ENCODE measurements at places on chromosomes 13 and 19. TPM values are rescaled to one million over a fixed set of nuclear protein-coding genes. Genes with fewer than 3 reads are reported as not detected.

ZNF296 gene
- total RNA-seq, result 0.75 TPM

ATP4B gene
- not detected for total RNA-seq

CEACAM8 gene
- not detected for total RNA-seq

ZNF547 gene
- total RNA-seq, result not detected

PDE4C gene
- total RNA-seq, result 3.6 TPM

CSNK1G2 gene
- 75.0 TPM for total RNA-seq

KLK1 gene
- total RNA-seq, result 150 TPM

TSHZ3 gene
- total RNA-seq, result 4.6 TPM

- no peaks in the 10 kb centered on the region for H3K4me1 ChIP-seq
- no peak for DNase-seq
- H3K27me3 ChIP-seq, result no peaks in the 10 kb centered on the region
- no peak overlapping the region for H3K4me3 ChIP-seq
Measured at GRCh38 chr19:29372921-29373797, 152.6 kb upstream of the VSTM2B start.

DNA sequence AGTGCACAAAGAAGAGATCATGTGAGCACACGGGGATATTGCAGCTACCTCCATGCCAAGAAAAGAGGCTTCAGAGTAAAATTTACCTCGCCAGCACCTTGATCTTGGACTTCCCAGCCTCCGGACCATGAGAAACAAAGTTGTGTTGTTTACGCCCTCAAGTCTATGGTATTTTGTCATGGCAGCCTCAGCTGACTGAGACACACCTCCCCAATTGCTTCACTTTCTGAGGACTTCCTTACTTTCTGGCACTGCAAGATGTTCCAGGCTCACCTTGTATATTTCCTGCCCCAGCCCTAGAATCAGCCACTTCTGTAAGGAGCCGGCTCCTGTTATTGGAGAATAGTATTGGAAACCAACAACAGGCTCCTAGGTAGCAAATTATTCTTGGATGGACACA is 6.6 kb upstream of the CEBPG start:
- peak overlapping the region; percentile 83 for H3K27ac ChIP-seq
- no peak overlapping the region for H3K4me3 ChIP-seq
- no peak for DNase-seq
- no peaks in the 10 kb centered on the region for H3K27me3 ChIP-seq

GRCh38 chr13:64992314-64992713 is 2237.8 kb downstream of the PCDH9 start:
- H3K4me1 ChIP-seq, result no peaks in the 10 kb centered on the region
- H3K27me3 ChIP-seq, result no peaks in the 10 kb centered on the region
- H3K4me3 ChIP-seq, result no peak overlapping the region
- no peaks in the 10 kb centered on the region for H3K36me3 ChIP-seq
- no peak overlapping the region for H3K27ac ChIP-seq

- H3K27me3 ChIP-seq, result no peaks in the 10 kb centered on the region
- H3K36me3 ChIP-seq, result no peaks in the 10 kb centered on the region
Measured at GRCh38 chr13:44191504-44192171, 182.0 kb upstream of the SERP2 start.

- no peaks in the 10 kb centered on the region for H3K36me3 ChIP-seq
- H3K27ac ChIP-seq, result no peak overlapping the region
- peak; percentile 73 for DNase-seq
- no peaks in the 10 kb centered on the region for H3K4me1 ChIP-seq
Measured at GRCh38 chr19:50461066-50461875, 15.0 kb upstream of the EMC10 start.

GRCh38 chr13:97505017-97505416 is 71.0 kb downstream of the RAP2A start:
- no peaks in the 10 kb centered on the region for H3K36me3 ChIP-seq
- DNase-seq, result no peak
- no peak overlapping the region for H3K4me3 ChIP-seq
- H3K4me1 ChIP-seq, result no peaks in the 10 kb centered on the region
- no peak overlapping the region for H3K27ac ChIP-seq
- no peaks in the 10 kb centered on the region for H3K27me3 ChIP-seq

GRCh38 chr13:44629465-44630183 is 53.5 kb upstream of the TSC22D1 start:
- no peaks in the 10 kb centered on the region for H3K4me1 ChIP-seq
- H3K4me3 ChIP-seq, result no peak overlapping the region
- H3K27me3 ChIP-seq, result no peaks in the 10 kb centered on the region
- DNase-seq, result no peak

GRCh38 chr19:31254180-31254551 is 95.1 kb downstream of the TSHZ3 start:
- no peak overlapping the region for H3K4me3 ChIP-seq
- H3K27ac ChIP-seq, result no peak overlapping the region
- no peaks in the 10 kb centered on the region for H3K36me3 ChIP-seq
- no peak for DNase-seq

GRCh38 chr13:68066879-68067513 is 836.9 kb upstream of the PCDH9 start:
- H3K36me3 ChIP-seq, result no peaks in the 10 kb centered on the region
- no peak overlapping the region for H3K4me3 ChIP-seq
- H3K4me1 ChIP-seq, result no peaks in the 10 kb centered on the region
- H3K27ac ChIP-seq, result no peak overlapping the region
- no peaks in the 10 kb centered on the region for H3K27me3 ChIP-seq
- DNase-seq, result no peak

DNA sequence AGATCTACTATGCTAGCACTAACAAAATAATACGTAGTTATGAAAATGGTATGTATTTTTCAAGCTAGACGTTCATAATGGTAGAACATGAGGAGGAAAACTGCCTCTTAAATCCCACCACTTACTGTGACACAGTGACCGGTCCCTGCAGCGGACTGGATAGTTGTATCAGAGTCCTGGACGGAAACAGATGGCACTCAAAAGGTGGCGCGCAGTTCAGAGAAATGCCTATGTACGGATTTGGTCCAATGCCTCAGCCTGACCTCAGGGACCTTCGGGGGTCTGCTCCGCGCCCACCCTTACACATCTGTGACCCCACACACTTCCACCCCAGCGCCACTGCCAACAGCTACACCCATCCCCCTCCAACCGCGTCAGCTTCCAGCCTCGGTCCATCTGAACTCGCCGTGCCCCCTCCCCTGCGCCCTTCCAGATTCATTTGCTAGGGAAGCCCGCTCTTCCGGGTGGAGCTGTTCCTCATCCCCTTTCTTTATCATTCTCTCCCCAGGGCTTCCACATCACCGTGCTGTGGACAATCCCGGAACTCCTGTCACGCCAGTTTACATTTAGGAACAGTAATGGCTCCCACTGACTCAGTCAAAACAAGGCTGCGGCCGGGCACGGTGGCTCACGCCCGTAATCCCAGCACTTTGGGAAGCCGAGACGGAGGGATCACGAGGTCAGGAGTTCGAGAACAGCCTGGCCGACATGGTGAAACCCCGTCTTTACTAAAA is 792 bp upstream of the LENG8 start:
- H3K27ac ChIP-seq, result peak overlapping the region; percentile 96
- H3K27me3 ChIP-seq, result no peaks in the 10 kb centered on the region
- peak; percentile 63 for DNase-seq
- H3K36me3 ChIP-seq, result no peaks in the 10 kb centered on the region

- H3K27me3 ChIP-seq, result peaks cover 54% of the 10 kb centered on the region
- H3K36me3 ChIP-seq, result no peaks in the 10 kb centered on the region
Measured at GRCh38 chr19:46634045-46634655, 1.9 kb downstream of the GNG8 start.

DNA sequence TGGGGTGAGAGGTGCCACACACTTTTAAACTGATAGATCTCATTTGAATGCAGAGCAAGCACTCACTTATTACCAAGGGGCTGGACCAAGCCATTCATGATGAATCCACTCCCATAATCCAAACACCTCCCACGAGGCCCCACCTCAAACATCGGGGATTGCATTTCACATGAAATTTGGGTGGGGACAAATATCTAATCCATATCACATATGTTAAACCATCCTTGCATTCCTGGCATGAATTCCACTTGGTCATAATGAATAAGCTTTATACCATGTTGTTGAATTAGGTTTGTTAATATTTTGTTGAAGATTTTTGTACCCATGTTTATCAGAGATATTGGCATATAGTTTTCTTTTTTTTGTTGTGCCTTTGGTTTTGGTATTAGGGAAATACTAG is 1198.7 kb upstream of the ATXN8OS start:
- no peak overlapping the region for H3K4me3 ChIP-seq
- H3K27me3 ChIP-seq, result no peaks in the 10 kb centered on the region
- H3K36me3 ChIP-seq, result no peaks in the 10 kb centered on the region
- H3K4me1 ChIP-seq, result no peaks in the 10 kb centered on the region
- no peak overlapping the region for H3K27ac ChIP-seq
- no peak for DNase-seq

GRCh38 chr19:48398102-48398374 is 4.6 kb downstream of the GRIN2D start:
- H3K4me1 ChIP-seq, result peaks cover 26% of the 10 kb centered on the region
- no peaks in the 10 kb centered on the region for H3K36me3 ChIP-seq
- peaks cover 52% of the 10 kb centered on the region for H3K27me3 ChIP-seq

GRCh38 chr19:38093587-38093986 is 130.4 kb downstream of the DPF1 start:
- no peak for DNase-seq
- no peaks in the 10 kb centered on the region for H3K27me3 ChIP-seq
- peaks cover 5% of the 10 kb centered on the region for H3K36me3 ChIP-seq

DNA sequence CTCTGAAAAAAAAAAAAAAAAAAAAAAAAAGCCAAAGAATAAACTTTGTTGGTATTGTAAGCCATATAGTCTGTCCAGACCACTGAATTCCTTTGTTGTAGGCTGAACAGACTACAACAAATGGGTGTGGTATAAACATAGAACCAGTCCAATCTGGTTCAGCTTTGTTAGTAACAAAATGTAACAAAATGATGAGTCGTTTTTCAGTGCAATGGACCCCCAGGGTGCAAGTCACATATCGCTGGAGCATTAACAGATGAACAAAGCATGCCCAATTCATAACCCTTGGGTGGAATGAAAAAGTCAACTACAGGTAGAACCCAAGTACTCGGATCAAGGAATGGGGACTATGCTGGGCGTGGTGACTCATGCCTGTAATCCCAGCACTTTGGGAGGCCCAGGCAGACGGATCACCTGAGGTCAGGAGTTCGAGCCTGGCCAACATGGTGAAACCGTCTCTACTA is 13.6 kb upstream of the FCHO1 start:
- no peak overlapping the region for H3K4me3 ChIP-seq
- H3K36me3 ChIP-seq, result no peaks in the 10 kb centered on the region
- H3K4me1 ChIP-seq, result no peaks in the 10 kb centered on the region
- no peak overlapping the region for H3K27ac ChIP-seq
- DNase-seq, result no peak

DNA sequence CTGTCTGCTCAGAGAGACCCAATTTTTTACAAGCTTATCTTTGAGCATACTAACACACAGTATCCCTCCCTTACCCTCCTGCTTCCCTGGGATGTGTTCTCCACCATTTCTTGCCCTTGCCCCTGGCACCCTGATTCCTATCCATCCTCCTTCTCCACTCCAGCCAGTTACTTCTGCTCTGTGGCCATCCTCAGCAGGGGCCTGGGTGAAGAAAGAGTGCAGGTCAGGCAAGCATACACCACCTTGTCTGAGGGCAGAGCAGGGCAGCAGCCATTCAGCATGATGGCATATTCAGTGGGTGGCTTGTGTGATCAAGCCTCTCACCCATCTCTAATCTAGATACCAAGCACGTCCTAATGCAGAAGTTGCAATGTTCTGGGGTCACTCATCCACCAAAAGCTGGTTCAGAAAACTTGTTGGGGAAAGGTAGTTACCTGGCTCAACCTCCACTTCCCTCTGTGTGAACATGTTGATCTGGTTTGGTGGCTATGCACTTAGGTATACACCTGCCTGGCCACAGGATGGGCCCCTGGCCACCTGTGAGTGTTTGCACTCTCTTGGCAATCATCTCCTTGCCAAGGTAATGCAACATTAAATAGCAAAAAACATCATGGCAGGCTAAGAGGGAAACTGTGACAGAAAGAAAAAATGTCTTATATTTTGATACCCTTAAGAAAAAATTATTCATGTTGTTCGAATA is 900.3 kb upstream of the MIR17HG start:
- no peaks in the 10 kb centered on the region for H3K27me3 ChIP-seq
- no peak overlapping the region for H3K4me3 ChIP-seq
- no peak for DNase-seq
- H3K27ac ChIP-seq, result no peak overlapping the region

DNA sequence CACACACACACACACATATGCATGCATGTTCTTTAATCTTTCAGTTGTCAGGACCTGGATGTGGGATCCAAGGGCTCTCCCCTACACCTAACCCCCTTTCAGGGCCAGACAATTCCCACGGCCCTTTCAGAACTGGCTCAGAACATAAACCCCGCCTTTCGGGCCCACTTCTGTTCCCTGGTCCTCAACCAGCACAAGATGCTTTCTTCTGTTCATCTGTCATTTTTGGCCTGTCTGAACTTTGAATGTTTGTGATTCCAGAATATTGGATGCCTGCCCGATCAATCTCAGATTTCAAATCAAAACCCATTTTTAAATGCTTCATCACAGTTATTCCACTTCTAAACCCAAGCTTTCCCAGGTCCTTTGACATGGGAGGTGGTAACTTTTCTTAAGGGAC is 167.3 kb downstream of the USP12 start:
- H3K4me1 ChIP-seq, result peaks cover 13% of the 10 kb centered on the region
- H3K27ac ChIP-seq, result no peak overlapping the region
- no peak for DNase-seq
- H3K36me3 ChIP-seq, result no peaks in the 10 kb centered on the region
- no peaks in the 10 kb centered on the region for H3K27me3 ChIP-seq

DNA sequence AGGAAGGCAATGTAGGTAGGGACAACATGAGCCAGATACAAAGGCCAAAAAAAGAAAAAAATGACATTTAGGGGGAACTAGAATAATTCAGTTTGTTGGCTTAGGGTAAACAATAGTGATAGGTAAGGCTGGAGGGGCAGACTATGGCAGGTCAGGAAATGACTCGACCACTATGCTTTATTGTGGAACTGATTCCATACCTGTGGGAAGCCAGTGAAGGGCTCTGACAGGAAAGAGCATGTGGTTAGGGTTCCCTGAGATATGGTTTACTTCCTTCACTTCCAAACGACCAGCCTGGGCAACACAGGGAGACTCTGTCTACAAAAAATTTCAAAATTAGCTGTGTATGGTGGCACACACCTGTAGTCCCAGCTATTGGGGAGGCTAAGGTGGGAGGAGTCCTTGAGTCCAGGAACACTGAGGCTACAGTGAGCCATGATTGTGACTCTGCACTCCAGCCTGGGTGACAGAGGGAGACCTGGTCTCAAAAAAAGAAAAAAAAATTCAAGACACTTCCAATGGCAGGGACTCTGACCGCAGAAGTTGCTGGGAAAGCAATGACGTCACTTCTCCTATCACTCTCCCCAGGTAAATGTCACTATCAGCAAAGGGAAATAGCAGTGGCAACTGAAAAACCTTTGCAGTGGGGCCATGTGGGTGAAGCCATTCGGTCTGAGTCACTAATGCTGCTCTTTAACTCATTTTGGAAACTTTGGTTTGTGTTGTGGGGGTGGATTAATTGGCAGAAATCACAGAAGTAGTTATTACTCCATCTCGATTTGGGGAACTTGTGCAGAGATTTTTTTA is 192.8 kb upstream of the TSC22D1 start:
- H3K4me1 ChIP-seq, result peaks cover 17% of the 10 kb centered on the region
- no peak overlapping the region for H3K4me3 ChIP-seq
- H3K36me3 ChIP-seq, result no peaks in the 10 kb centered on the region

GRCh38 chr13:29676941-29677452 is 81.5 kb upstream of the SLC7A1 start:
- no peaks in the 10 kb centered on the region for H3K27me3 ChIP-seq
- no peaks in the 10 kb centered on the region for H3K4me1 ChIP-seq
- peak overlapping the region; percentile 34 for H3K27ac ChIP-seq
- DNase-seq, result peak; percentile 37
- H3K36me3 ChIP-seq, result no peaks in the 10 kb centered on the region
- no peak overlapping the region for H3K4me3 ChIP-seq
